ENCODE measurements at places on chromosomes 11 and 22.

DNA sequence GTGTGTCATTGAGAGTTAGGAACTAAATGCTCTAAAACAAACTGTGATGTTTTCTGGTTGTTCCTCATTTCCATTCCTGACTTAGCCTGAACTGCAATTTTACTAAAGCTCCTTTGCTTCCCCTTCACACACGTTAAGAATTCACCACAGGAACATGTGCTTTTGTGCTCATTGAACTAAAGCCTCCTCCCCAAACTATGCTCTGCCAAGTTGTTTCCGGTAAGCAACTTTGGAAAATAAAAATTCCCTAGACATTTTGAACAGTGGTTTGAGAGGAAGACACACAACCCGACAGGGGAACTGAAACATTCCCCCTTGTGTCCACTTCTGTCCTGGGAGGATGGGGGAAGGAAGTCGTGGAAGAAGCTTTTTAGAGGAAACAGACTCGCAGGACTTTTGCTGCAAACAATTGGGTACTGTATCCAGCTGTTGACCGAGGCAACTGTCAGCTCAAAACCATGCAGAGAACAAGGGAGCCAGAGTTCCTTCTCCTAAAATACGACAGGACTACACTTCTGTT, 66.9 kb downstream of the GAB2 start:
- no peak for DNase-seq

- no peak for DNase-seq
Observed at GRCh38 chr11:45106440-45106839, 40.0 kb upstream of the PRDM11 start.

DNA sequence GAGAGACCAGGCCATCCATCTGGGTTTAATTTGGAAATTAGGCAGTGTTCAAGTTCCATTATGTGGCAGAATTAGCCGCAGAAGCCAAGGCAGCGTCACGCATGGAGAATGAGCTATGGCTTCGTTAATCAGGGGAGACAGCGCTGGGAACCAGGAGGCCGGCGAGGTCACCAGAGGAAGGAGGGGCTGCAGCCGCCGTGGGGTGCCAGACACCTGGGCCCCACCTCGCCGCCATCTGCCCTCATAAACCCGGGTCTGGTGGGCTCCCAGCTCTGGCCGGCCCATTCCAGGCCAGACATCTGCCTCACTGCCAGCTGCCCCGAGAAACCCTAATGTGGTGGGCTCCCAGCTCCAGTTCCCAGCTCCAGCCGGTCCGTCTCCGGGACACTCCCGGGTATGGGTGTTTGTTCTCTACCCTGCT, 676.9 kb downstream of the BRD1 start:
- no peak for DNase-seq

DNA sequence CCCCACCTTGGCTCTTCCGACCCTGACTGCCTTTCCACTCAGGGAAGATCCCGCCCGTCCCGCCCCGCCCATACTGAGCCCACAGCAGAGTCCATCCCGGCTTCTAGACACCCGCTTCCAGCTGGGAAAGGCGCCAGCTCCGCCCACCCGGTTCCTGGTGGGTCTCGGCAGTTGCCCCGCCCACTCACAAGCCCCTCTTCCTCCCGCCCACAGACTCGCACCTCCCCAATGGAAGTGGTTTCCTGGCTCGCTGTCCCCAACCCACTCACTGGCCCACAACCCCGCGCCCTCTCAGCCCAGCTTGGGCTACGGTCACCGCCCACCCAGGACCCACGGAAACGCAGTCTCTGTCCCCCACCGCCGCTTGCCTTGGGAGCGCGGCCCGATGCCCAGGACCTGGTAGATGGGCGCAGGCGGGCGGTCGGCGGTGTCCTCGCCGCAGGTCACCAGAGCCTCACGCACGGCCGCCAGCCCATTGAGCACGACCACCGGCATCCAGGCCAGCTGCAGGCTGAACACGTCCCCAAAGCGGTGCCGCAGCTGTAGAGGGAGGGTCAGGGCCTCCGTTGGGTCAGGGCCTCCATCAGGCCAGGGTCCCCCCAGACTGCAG, 22.2 kb upstream of the CYP2D6 start:
- no peak for DNase-seq

DNA sequence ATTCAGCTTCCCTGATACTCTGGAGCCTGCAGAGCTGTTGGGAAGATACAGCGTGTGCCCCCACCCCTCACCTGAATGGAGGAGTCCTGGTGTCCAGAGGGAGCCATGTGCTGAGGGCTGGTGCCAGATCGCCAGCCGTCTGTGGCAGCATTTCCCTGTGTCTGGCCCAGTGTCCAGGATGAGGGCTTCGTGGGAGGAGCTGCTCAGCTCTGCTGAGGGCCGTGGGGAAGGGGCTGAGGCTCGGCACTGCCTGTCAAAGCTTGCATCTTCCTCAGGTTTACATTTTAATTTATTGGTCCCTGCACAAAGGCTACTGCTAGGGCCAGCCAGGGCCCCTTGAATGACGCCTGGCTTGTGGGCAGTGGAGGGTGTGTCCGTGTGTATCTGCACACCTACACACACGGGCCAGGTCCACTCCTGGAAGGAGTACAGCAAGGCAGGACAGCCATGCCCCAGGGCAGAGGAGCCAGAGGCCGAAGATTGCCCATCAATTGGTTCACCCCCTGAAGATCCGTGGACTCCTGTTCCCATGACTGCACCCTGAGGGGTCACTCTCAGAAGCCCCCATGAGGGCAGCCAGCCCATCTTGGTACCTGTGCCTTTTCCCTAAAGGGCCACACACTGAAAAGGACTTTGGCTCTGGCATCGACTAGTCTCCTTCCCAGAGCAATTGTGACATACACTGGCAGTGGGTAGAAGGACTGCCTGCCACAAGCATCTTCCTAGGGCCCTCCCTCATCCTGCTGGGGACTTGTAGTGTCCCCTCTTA, 107.7 kb upstream of the PARVA start:
- no peak for DNase-seq

DNA sequence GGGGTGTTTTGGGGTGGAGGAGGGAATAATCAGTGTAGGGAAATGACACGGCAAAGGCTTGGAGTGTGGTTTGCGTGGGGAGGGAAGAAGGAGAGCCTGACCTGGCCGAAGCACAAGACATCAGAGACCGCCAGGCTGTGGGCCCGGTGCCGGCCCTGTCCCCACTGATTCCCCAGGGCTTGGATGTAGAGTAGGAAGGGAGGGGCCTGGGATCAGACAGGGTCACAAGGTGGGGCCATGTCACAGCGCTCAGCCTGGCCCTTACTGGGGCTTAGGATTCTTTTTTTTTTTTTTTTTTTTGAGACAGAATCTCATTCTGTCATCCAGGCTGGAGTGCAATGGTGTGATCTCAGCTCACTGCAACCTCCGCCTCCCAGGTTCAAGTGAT, 9.8 kb downstream of the PICK1 start:
- no peak for DNase-seq

GRCh38 chr11:33089776-33090175, 50.4 kb downstream of the TCP11L1 start:
- no peak for DNase-seq

DNA sequence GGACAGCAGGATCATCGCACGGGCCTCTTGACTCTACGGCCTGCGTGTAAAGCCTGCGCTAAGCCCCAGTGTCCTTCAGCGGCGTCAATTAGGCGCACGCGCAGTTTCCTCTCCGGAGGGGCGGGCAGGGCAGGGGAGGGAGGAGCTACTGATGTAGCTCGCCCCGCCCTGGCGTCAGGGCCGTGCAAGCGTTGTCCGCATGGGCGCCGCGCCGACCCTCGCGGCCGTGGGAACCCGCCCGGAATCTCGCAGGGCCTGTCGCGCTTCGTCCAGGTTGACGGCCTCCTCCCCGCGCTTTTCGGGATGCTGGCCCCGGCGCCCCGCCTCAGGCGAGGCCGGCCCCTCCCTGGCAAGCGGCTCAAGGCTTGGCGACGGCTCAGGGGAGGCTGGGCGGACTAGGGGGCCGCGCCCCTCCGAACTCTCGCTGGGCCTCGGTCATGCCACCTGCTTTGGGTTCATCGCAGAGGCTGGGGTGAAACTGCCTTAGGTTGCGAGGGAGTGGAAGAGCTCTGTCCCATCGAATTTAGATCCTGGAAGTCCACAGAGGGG, 61.1 kb downstream of the ST3GAL4 start:
- DNase-seq: no peak

- DNase-seq: no peak
Observed at GRCh38 chr11:65435981-65436411, 13.4 kb downstream of the NEAT1 start.

All from hematopoietic multipotent progenitor cell treated with erythropoietin and hydrocortisone succinate and interleukin-3 and kit ligand, for 17 days (in vitro differentiated cells).